ENCODE measurements at places on chromosomes 11 and 22. TPM values are rescaled to one million over a fixed set of nuclear protein-coding genes. Genes with fewer than 3 reads are reported as not detected.
A peak's percentile ranks its signal among the peaks of the same experiment; 100 is the strongest.

DNA sequence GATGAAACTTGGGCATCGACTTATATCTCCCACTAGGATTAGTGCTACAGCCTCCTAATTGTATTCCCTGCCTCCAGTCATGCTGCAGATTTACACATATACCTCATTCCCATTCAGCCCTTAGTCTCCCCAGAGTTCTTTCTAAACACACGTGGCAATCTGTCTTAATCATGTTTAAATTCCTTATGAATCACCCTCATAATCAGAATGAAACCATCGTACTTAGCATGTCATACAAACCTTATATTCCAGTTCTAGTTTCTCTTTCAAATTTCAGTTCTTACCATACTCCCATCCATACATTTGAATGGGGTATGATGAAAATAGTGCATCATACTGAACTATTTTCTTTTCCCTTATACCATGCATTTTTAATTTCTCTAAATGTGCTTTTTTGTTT lies 6.0 kb upstream of the OR10A2 start:
- H3K27me3 ChIP-seq, result no peaks in the 10 kb centered on the region

DNA sequence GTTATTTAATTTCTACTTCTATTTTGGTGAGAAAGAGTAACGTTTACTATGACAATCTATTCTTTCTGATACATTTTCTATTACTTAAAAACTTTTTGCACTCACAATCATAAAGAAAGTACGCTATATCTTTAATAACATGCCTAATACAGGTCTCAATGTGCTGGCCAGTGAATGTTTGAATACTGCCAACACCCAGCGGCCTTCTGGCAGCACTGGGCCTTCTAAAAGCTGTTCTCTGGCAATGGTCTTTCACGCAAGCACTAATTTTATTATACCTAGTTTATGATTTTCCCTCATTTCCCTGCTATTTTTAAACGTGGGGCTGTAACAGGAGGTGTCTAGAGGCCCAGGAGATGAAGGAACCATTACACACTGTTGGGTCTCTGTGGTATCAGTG lies 349.8 kb upstream of the PITPNB start:
- no peak overlapping the region for H3K27ac ChIP-seq
- H3K36me3 ChIP-seq, result no peaks in the 10 kb centered on the region
- H3K4me3 ChIP-seq, result no peak overlapping the region
- no peak for DNase-seq

DNA sequence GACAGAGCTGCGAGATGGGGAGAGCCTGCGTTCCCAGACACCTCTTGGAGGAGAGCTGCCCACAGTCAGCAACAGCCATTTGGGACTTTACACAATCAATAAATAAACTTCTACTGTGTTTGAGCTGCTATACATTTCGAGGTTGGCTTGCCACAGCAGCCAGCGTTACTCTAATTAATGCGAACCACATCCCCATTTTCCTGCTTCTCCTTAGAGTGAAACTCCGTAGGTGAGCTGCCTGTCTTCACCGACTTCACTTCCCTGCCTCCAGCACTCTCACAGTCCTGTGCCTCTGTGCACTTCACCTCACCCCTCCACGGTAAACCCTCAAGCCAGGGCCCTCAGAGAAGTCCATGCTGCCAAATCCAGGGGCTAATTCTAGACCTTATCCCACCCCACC lies 5.9 kb upstream of the SLC22A12 start:
- no peak overlapping the region for H3K27ac ChIP-seq
- H3K27me3 ChIP-seq, result peaks cover 39% of the 10 kb centered on the region
- DNase-seq, result peak; percentile 37
- H3K36me3 ChIP-seq, result peaks cover 10% of the 10 kb centered on the region

The TMEM45B gene
- total RNA-seq, result not detected

GRCh38 chr11:111736181-111736590 lies 30.0 kb downstream of the PPP2R1B start:
- H3K4me3 ChIP-seq, result peak overlapping the region; percentile 70
- no peaks in the 10 kb centered on the region for H3K27me3 ChIP-seq
- H3K36me3 ChIP-seq, result peaks cover 8% of the 10 kb centered on the region
- H3K4me1 ChIP-seq, result peaks cover 59% of the 10 kb centered on the region
- DNase-seq, result no peak
- H3K27ac ChIP-seq, result peak overlapping the region; percentile 99

The RIN1 gene
- total RNA-seq, result 7.7 TPM

GRCh38 chr11:39363571-39363970 lies 2095.9 kb downstream of the LRRC4C start:
- H3K4me1 ChIP-seq, result peaks cover 3% of the 10 kb centered on the region
- H3K36me3 ChIP-seq, result no peaks in the 10 kb centered on the region
- H3K27me3 ChIP-seq, result no peaks in the 10 kb centered on the region
- H3K4me3 ChIP-seq, result no peak overlapping the region

- no peaks in the 10 kb centered on the region for H3K36me3 ChIP-seq
- DNase-seq, result no peak
- no peak overlapping the region for H3K27ac ChIP-seq
- H3K4me3 ChIP-seq, result no peak overlapping the region
Observed at GRCh38 chr11:114820621-114821020, 142.3 kb downstream of the NXPE2 start.

The SEZ6L gene
- 0.05 TPM for total RNA-seq

DNA sequence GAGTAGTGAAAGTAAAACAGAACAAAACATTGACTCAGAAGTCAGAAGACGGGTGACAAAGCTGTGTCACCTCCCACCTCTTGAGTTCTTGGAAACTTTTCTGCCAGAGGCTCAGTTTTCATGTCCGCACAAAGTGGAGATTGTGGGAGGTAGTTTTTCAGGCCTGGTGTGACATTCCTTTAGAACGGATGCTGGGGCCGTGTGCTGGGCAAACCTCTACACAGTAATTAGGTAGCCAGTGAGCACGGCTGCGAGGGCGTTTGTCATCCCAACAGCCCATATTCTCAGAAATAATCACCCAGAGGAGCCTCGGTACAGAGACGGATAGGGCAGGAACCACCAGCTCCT lies 1054.4 kb downstream of the TBC1D22A start:
- DNase-seq, result no peak
- H3K27me3 ChIP-seq, result peaks cover 12% of the 10 kb centered on the region
- no peaks in the 10 kb centered on the region for H3K4me1 ChIP-seq
- no peak overlapping the region for H3K4me3 ChIP-seq

The SAA2 gene
- total RNA-seq, result not detected

The FDX1 gene
- 6.6 TPM for total RNA-seq

The MS4A15 gene
- not detected for total RNA-seq

DNA sequence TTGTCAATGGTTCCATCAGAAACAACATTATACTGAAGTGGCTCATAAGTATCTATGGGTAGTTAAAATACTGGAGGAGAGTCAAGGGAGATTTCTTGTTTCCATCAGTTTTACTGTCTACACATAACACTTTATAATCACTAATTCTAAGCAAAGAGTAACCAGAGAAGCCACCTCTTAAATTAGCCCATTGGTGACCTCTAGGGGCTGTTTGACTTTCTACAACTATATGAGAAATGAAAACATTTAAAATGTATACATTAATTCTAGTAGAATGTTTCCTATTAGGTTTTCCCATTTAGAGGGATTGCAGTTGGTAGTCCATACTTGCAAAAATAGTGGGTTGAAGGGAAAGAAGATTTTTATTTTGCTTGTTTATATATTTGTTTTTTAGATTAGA lies 504.3 kb downstream of the FAM181B start:
- no peaks in the 10 kb centered on the region for H3K4me1 ChIP-seq
- peaks cover 6% of the 10 kb centered on the region for H3K27me3 ChIP-seq
- H3K4me3 ChIP-seq, result no peak overlapping the region
- H3K36me3 ChIP-seq, result no peaks in the 10 kb centered on the region
- DNase-seq, result no peak

The C11orf91 gene
- total RNA-seq, result not detected

GRCh38 chr22:45096256-45096907 lies 67.3 kb upstream of the NUP50 start:
- peaks cover 4% of the 10 kb centered on the region for H3K4me1 ChIP-seq
- peak; percentile 12 for DNase-seq
- H3K4me3 ChIP-seq, result no peak overlapping the region
- H3K36me3 ChIP-seq, result no peaks in the 10 kb centered on the region

The SPI1 gene
- not detected for total RNA-seq

The CRYBB1 gene
- total RNA-seq, result not detected

The TTLL1 gene
- 18.8 TPM for total RNA-seq

The CYP2D6 gene
- 1.7 TPM for total RNA-seq

DNA sequence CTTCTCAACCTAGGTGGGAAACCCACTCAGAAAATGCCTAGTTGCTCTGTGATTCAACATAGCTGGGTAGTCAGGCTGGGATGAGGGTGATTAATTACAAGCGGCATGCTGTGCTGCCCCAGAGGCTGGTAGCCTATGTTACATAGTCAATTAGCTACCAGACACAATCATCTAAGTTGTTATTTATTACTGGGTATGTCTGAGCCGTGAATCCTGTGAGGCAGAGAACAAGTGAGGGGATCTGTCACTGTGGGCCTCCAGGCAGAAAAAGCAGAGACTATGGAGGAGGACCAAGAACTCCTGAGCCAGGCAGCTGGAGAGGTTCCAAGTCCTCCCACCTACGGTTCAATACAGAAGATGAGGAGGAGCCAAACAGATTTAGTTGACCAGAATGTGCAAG lies 186.6 kb upstream of the BDNF start:
- peaks cover 8% of the 10 kb centered on the region for H3K4me1 ChIP-seq
- H3K27me3 ChIP-seq, result peaks cover 2% of the 10 kb centered on the region
- no peak overlapping the region for H3K27ac ChIP-seq

DNA sequence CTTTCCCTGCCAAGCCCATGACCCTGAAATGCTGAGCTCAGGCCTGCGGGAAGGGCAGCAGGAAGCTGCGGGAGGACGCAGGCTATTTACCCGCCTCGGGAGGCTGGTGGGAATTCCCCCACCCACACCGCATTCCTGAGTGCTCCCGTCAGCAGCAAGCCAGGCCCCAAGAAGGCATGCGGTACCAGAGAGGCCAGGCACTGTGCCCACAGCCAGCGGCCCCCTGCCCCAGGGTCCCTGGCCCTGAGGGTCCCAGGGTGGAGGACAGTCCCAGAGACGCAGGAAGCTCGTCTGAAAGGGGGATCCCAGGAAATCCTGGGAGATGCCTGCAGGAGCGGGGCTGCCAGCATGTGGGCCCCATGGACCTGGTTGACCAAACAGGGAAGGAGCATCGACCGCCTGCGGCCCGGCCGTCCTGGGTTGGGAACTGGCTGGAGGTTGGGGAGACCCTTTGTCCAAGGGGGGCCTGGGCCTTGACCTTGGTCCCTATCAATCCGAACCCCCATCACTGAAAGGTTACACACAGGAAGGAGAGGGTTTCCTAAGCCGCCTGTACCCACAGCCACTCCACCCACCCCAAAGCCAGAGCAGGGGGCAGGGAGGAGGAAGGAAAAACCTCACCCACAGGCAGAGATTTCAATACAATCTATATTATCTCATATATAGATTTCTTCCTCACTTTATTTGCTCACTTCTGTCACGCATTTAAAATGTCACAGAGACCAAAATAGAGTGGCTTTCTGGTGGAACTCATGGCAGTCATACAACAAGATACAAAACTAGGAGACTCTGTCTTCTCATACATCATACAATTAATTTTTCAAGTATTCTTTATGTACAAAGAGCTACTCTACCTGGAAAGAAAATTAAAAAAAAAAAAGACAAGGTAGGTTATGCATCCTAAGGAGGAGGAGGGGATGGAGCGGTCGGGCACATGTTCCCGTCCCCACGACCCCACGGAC lies 17.1 kb downstream of the MAFF start:
- H3K36me3 ChIP-seq, result peaks cover 17% of the 10 kb centered on the region
- DNase-seq, result no peak
- H3K27me3 ChIP-seq, result no peaks in the 10 kb centered on the region
- H3K4me1 ChIP-seq, result peaks cover 57% of the 10 kb centered on the region

DNA sequence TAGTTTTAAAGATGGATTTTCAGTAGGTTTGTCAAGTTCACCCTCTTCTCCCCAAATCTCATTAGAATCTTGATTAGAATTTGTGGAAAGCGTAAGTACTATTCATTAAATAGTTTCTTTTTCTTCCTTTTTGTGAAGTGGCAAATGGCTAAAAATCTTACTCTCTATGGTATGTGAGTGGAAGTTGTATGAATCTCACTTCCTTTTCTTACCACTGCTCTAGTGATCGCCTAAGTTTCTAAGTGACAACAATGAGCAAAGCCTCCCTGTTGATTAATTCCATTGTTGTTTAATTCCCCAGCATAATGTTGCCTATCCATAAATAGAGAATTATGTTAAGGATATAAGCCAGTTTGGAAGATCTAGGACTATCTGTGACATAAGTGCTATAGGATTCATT lies 82.7 kb downstream of the PGR start:
- H3K27me3 ChIP-seq, result peaks cover 14% of the 10 kb centered on the region
- H3K27ac ChIP-seq, result no peak overlapping the region
- no peak overlapping the region for H3K4me3 ChIP-seq
- H3K4me1 ChIP-seq, result no peaks in the 10 kb centered on the region
- peaks cover 4% of the 10 kb centered on the region for H3K36me3 ChIP-seq
- no peak for DNase-seq

GRCh38 chr11:117826190-117826570 lies 1.6 kb upstream of the FXYD2 start:
- H3K4me1 ChIP-seq, result peaks cover 2% of the 10 kb centered on the region
- H3K27me3 ChIP-seq, result no peaks in the 10 kb centered on the region
- no peak overlapping the region for H3K27ac ChIP-seq
- no peak overlapping the region for H3K4me3 ChIP-seq
- H3K36me3 ChIP-seq, result no peaks in the 10 kb centered on the region

DNA sequence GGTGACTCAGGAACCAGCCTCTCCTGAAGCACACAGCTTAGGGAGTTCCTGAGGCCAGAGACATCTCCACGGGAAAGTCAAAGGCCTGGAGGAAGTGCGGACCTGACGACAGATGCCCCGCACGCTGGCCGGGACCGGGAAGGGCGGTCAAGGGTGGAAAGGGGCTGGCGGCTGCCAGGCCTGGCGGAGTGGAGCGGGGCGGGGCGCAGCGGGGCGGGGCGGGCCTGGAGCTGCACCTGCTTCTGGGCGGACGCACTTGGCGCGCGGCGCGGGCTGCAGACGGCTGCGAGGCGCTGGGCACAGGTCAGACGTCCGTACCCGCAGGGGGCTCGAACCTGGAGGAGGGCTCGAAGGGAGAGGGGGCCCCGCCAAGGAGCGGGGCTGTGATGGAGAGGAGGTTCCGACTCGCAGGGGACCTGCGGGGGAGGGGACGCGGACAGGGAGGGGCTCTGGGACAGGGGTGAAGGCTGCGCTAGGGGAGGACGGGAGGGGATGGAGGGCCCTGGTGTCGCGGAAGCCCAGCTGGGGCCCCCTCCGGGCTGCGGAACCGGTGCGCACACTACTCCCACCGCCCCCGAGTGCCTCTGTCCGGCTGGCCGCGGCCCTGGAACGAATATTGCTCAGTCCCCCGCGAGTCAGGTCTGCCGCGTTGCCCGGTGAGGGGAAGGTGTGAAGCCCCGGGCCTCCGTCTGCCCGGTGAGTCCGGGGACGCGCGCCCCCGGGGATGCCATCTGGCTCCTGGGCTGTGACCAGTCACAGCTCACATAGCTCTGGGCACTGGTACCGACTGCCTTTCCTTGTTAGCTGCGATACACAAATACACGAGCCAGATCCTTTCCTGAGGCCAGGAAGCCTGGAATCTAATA lies at the start of gene TMEM45B:
Gene TMEM45B (plus strand): TSS at position 253 of the 866 bp plus-strand sequence. CDS start 36,635 bp downstream, outside the sequence.
- H3K27ac ChIP-seq, result no peak within 1 kb of the TSS
- peak within 1 kb of the TSS; percentile 62 for H3K4me3 ChIP-seq
- no peak for DNase-seq

Measured in chondrocyte (in vitro differentiated cells).